ENCODE measurements at places on chromosomes 6 and 20. TPM values are rescaled to one million over a fixed set of nuclear protein-coding genes. Genes with fewer than 3 reads are reported as not detected.

DNA sequence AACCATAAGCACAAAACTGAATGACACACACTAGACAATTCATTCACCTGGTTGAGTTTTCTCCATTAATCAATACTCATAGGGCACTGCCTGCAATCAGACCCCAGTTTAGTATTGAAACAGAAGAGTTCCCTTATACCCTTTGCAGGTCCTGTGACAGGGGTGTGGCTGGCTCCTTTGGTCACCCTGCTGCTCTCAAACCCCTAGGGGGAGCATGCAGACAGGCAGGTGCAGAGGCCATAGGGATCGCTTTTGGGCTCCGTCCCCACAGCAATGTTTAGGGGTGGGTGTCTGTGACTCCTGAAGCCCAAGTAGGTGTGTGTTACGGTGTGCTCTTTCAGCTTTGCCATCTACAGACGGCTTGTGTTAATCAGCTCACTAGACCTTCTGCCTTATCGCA, 210.4 kb downstream of the CENPW start:
- no peak for DNase-seq

- no peak for DNase-seq
Observed at GRCh38 chr6:341914-342831, 49.4 kb upstream of the IRF4 start.

The VSTM2L gene
- polyA plus RNA-seq, result 2.5 TPM

DNA sequence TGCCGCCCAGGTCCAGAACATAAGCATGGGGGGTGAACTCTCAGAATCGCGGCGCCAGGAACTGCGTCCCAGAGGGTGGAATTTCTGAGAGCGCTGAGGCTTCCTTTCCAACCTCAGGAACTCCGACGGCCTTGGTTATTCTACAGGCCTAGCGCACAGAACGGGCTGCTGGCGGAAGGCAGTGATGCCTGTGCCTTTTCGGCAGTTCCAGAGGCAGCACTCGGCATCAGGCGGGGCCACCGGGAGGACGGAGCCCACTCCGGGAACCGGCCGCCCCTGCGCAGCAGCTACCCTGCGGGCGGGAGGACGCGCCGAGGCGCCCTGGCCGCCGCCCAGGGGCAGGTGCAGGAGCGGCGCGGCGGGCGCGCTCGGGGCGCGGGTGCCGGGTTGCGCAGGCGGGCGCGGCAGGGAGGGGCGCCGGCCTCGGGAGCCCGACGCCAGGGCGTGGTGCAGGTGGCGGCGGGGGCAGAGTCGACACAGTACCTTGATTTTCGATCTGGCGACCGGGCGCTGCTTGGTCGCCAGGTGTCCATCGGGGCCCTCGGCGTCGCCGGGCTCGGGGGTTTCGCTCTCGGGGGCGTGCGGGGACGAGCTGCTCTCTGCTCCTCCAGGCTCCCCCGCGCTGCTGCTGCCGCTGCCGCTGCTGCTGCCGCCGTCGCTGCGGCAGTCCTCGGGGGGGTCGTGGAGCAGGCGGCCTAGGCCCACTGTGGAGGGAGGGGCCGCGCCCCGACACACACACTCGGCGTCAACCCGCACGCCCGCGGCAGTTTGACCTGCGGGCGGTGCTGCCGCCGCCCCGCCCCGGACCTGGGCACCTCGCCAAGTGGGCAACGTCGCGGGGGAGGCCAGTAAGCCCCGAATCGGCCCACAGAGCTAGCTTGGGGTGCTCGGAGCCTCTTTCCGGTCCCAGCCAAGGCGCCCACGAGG, 1.3 kb downstream of the OVOL2 start:
- DNase-seq, result peak; percentile 57

GRCh38 chr6:45148278-45148677, 179.9 kb upstream of the RUNX2 start:
- no peak for DNase-seq

DNA sequence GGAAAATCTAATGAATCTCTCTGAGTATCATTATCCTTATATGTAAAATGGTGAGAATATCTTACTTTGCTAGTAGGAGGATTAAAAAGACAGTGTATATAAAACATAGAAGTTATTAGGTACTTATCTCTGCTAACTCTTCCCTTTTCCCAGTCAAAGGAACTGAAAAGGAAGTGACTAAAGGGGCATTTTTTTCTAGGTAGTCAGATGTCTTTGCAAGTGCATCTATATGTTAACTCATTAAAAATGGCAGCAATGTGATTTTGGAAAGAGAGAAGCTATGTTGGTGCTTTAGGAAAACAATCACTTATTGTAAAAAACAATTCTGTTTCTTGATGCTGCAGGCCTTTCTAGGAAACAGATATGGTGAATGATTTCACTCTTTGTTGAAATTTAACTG, 180.9 kb downstream of the SAMD5 start:
- no peak for DNase-seq

- no peak for DNase-seq
Observed at GRCh38 chr6:80340280-80340679, 233.8 kb downstream of the BCKDHB start.

DNA sequence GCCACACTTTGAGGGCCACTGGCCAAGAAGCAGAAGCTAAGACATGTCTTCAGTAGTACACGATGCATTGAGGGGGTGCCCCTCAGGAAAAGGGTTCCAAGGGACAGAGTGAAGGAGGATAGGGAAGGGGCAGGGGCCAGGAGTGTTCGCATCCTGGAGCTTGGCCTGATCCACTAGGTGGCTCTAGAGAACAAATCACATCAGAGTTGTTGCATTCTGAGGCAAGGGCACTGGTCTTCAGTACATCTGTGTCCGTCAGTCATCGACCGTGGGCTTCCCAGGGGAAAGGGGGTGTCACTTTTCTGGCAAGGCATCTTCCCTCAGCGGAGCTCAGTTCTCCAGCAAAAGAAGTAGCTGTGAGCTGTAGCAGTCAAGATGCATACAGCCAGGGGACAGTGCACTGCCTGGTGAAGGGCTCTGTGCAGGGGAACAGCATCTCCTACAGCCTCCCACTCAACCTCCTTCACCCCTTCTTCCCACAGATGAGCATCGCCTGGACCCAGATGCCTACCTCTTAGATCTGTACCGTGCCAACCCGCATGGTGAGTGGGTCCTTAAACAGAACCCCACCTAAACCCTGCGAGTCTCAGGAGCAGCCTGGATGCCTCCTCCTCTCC, 47.8 kb downstream of the ARHGAP40 start:
- DNase-seq, result peak; percentile 57

The ME1 gene
- polyA plus RNA-seq, result 19.7 TPM
